H7 (cell line): ENCODE measurements at places on chromosomes 7 and 10. TPM values are rescaled to one million over a fixed set of nuclear protein-coding genes. Genes with fewer than 3 reads are reported as not detected.

Gene PRLHR
- total RNA-seq, result not detected in 2 replicates

Gene FKBP6
- total RNA-seq, result 0.10 TPM in 1 of 2 replicates, not detected in the other

Gene CD36
- under 0.01 TPM in 1 of 2 replicates, not detected in the other for total RNA-seq

Gene NHLRC2
- total RNA-seq, result 8.1 and 11.3 TPM in 2 replicates

Gene OR6V1
- total RNA-seq, result not detected in 2 replicates
